Kidney epithelial cell (primary cell): ENCODE measurements at places on chromosomes 4 and X.

DNA sequence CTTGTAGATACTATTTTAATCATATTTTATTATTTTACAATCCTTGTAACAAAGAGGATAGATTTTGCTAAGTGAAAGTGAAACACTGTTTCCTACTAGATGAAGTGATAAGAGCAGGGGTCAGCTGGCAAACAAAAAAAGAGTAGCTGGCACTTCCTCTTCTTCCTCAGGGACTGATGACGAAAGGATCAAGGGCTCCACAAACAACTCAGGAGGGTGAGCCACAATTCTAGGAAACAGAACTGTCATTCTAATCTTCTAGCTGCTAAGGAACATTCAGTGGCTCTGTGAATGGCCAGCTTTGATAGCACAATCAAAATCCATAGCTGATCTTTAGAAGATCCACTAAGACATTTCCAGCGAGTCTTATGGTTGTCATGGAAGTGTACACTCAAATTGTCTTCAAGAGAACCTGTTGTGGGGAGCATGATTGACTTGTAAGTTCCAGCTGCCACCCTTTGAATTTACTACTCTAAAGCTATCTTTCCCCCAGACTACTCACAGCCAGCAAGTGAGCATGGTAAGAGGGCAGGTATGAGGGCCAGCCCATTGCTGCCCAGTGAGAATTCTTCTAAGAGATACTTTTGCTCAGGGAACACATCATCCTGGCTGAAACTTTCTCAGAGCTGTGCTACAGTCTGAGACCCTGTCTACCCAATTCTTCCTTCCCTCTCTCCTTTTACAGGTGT, 275.7 kb upstream of the RASGEF1B start:
- no peak for DNase-seq

GRCh38 chr4:57117491-57117890, 7.3 kb upstream of the IGFBP7 start:
- no peak for DNase-seq

GRCh38 chrX:13764281-13764680, 29.7 kb downstream of the OFD1 start:
- DNase-seq = no peak

GRCh38 chr4:129972257-129972656, 876.3 kb downstream of the C4orf33 start:
- no peak for DNase-seq

- no peak for DNase-seq
Observed at GRCh38 chr4:183242291-183242690, 77.8 kb downstream of the CLDN22 start.

DNA sequence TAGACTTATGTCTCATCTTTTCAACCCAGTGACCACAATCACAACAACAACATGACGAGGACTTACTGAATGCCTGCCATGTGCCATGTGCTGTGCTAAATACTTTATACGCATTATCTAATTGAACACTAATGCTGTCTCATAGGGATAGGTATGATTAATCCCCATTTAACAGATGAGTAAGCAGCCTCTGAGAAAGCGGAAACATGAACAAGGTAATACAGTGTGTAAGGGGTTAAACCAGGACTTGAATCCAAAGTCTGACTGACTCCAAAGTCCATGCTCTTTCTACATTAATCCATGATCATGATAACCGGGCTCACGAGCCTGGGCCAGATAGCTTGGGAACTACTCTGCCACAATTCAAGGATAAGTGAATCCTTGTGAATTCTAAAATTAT, 105.3 kb upstream of the MBNL3 start:
- no peak for DNase-seq

GRCh38 chr4:93384887-93385286, 443.7 kb upstream of the ATOH1 start:
- DNase-seq = peak; percentile 21
